ENCODE measurements at places on chromosomes 5 and 9.

DNA sequence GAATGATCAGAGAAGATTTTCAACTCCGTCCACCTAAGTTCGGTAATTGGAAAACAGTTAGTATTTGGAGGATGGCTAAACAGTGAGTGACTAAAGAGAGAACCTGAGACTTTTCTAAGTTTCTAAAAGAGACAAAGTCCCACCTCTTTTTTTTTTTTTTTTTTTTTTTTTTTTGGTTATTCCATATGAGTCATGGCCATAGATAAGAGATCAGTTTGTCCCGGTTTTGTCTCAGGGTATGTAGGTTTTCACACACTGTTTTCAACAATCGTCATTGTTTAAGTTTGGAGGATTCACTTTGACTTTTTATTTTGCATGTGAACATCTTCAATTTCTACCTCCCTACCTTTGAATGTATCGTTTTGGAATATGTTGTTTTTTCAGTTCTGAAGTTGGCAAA, 85.9 kb downstream of the NTRK2 start:
- DNase-seq = no peak

DNA sequence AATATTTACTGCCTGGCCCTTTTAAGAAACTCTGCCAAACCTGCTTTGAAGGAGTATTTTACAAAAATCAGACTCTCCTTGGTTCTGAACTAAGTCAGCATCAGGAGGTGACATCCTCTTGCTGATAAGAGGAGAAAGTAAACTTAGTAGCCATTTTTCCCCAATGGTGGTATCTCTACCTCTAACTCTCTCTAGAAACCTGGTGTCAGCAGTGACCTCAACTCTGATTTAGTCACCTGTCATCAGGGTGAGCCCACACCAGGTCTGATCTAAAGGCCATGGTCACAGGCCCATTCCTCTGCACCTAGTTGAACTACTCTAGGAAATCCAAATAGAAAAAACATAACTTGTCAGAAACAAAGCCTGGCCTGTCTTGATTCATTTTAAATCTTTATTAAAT, 4.2 kb downstream of the CARNMT1 start:
- no peak for DNase-seq

GRCh38 chr5:10632110-10632761, 68.4 kb downstream of the ANKRD33B start:
- peak; percentile 84 for DNase-seq

- DNase-seq = no peak
Observed at GRCh38 chr9:84874596-84874995, 205.1 kb downstream of the NTRK2 start.

- no peak for DNase-seq
Observed at GRCh38 chr5:172909931-172910502, 49.2 kb upstream of the RPL26L1 start.

DNA sequence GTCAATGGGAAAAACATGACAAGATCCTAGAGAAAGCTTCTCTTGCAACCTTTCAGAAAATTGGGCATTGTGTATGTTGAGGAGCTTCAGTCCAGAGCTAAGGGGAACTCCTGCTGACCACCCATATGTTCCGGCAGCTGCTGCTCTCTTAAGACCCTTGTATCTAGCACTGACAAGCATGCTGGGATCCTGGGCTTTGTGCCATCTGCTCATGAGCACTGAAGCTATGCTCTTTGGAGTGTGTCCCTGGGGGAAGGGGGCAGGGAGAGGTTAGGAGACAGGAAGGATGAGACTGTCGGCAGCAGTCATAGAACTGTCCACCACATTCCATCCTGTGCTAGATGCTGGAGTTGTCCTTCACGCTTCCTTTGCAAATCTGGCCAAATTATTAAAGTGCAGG, 109.3 kb downstream of the JAKMIP2 start:
- no peak for DNase-seq

GRCh38 chr5:22277006-22277405, 576.1 kb downstream of the CDH12 start:
- DNase-seq = no peak

- no peak for DNase-seq
Observed at GRCh38 chr5:153767221-153768188, 271.2 kb downstream of the FAM114A2 start.

- DNase-seq = no peak
Observed at GRCh38 chr5:964821-965220, 43.8 kb upstream of the NKD2 start.

DNA sequence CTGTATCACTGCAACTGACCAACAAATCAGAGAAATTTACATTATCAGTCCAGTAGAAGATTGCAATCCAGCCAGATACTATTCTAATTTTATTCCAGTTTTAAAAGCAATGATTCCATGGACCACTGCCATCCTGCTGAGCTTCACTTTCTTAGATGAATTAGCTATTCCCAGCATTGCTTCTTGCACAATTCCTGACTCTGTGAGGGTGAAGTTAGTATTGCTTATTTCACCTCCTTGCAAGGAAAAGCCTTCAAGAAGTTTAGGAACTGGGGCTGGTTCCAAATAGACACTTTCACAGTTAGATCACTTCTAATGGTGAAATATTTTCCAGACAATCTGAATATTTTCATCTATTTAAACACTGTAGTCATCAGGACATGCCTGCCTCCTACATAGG, 338.6 kb upstream of the TNC start:
- DNase-seq = no peak

DNA sequence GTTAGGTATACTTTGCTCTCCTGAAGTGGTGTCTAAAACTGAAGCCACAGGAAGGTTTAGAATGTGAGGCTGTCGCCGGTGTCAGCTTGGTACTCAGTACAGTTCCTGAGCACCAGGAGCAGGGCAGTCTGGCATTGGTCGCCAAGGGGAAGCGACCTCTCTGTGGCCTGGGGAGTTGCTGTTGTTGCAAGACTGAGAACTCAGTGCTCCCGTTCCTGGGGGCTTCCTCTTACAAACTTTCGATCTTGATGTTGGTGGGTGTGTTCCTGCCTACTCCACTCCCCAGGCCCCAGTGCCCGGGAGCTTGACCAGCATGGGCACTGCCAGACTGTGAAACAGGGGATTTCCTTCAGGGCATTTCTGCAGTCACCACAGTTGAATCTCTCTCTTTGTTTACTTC, 52.4 kb upstream of the PPARGC1B start:
- DNase-seq = no peak

- DNase-seq = no peak
Observed at GRCh38 chr5:169758886-169759285, 121.8 kb downstream of the DOCK2 start.

DNA sequence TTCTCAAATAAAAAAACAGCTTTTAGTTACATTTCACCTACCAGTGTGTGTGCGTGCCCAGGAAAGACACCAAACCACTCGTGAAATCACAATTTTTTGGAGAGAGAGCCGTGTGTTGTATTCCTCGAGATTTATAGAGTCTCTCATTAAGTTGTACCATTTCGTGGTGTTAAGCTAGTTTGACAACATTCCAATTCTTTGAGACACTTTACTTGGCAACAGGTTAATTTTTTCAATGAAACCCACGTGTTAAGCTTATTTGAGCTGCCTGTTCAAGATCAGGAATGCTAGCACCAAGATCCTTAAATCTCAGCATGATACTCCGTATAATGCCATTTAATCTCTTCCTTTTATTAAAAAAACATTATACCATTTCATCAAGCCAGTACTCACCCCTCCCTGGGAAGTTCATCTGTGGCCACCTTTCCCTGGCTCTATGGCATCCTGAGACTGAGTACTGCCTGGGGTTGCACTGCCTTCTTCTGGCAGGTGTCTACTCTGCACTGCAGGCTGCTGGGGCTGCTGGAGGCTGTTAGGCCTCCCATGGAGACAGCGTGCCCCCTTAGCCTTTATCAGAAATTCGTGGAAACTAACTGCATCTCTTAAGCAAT, 143.7 kb downstream of the ARHGAP26 start:
- no peak for DNase-seq

DNA sequence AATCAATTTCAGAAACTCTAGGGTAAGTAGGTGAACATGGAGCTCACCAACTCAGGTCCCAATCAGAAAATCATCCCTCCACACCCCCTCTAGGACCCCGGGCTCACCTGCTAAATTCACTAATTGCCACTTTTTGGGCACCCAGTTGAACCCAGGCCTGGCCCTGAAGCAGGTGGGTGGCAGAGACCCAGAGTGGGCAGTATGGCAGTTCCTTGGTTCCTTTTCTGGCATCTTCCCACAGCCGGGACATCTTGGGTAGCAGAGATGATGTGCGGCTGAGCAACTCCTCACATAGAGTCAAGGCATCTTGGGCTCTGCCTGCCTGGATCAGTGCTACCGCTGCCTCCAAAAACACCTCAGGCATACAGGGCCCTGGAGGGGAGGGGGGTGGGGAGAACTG, 2.9 kb upstream of the VCP start:
- DNase-seq = no peak

- no peak for DNase-seq
Observed at GRCh38 chr5:34580983-34581382, 75.1 kb upstream of the RAI14 start.
